ENCODE measurements at places on chromosomes 16 and 17. TPM values are rescaled to one million over a fixed set of nuclear protein-coding genes. Genes with fewer than 3 reads are reported as not detected.
A peak's percentile ranks its signal among the peaks of the same experiment; 100 is the strongest.

Gene ZFP90
- total RNA-seq, result 50.4 TPM

Gene OR2C1
- total RNA-seq, result not detected

- DNase-seq, result no peak
These were observed 5.1 kb downstream of the KSR1 start for GRCh38 chr17:27461192-27461859.

- DNase-seq, result no peak
These were observed 25.2 kb upstream of the TNS4 start for GRCh38 chr17:40526668-40527067.

DNA sequence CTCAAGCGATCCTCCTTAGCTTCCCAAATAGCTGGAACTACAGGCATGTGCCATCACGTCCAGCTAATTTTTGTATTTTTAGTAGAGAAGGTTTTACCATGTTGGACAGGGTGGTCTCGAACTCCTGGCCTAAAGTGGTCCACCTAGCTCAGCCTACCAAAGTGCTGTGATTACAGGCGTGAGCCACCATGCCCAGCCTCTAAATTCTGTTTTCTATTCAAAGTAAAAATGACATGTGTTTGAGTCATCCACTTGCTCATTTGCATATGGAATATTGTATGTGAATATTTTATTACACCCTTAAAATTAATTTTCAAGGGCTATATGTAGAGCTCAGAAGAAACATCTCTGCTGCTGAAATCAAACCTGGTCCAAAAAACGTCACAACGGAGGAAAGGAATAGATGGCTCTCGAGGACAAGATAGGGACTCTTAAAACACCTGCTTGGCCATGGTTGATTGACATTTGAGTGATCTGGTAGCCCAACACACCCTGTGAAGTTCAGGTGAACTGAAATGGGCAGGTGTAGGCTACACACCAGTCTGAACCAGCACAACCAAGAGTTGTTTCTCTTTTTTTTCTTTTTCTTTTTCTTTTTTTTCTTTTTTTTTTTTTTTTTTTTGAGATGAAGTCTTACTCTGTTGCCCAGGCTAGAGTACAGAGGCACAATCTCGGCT, 51.1 kb downstream of the SF3B3 start:
- DNase-seq, result no peak

DNA sequence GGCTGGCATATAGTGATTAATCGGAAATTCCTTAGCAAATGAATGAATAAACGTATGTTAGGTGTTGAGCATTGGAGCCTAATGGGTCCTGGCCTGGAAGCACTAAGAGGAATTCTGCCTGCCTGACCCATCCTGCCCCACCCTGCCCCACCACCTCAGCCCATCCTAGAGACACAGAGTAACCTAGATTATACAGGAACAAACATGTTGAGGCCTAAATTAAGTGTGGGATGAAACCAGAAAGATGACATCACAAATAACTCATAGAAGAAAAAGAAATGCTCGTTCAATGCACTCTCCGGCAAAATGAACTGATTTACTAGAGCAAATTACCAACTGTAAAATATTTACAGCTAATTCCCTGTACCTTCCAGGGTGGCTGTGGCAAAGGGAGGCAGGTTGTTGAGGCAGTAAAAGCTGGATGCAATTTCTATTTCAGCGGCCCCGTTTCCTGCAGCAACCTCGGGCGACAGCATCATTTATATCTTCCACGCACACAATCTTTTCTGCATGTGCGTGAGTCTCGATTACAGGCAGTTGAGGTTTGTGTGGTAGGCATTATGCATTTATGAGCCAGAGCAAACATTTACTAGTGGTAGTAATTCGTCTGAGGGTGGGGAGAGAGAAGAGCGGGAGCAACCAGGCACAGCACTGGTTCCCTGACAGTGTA, 417.2 kb downstream of the HS3ST4 start:
- no peak for DNase-seq

- DNase-seq, result no peak
These were observed 10.8 kb downstream of the CHD9 start for GRCh38 chr16:53065461-53066061.

DNA sequence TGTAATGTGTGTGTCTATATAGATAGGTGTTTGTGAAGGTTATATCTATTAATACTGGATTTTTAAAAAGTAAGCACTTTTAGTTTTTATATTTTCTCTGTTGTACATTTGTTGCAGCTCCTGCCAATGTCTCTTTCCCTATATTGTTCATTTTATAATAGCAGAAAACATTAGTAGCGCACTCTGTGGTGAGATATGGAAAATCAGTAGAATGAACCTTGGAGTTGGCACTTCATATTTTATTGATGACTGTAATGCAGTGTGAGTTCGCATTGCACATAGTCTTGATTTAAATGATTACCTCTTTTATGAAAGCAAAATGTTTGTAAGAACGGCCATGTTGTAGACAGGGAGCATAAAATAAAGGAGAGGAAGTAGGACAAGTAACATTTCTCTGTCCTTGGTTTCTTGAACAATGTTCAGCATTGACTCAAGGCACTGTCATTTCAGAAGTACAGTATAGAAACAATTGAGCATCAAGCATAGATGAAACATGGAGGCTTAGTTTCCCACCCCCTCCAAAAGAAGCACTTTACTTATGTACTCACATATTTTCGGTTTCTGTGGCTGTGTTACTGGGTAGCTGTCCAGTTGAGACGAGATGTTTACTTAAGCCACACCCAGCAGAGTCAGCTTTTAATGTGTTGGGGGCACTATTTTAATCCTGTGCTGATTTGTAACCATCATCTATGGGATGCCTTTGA, 74.0 kb downstream of the TANC2 start:
- DNase-seq, result peak; percentile 68

DNA sequence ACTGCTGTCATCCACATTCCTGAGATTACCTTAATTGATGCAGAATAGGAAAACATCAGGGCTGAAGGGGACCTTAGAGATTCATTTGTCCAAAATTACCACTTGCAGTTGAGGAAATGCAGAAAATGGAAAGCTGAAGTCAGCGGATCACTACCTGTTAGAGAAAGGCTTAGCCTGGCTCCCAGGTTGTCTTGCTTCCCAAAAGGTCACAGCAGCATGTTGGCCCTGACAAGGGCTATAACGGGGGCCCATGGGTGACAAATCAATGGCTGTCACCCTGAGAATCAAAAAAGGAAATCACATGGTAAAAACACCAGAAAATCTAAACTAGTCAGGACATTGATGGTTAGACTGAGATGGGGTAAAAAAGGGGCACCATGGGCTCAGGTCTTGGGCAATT, 51.7 kb downstream of the HLF start:
- DNase-seq, result no peak

DNA sequence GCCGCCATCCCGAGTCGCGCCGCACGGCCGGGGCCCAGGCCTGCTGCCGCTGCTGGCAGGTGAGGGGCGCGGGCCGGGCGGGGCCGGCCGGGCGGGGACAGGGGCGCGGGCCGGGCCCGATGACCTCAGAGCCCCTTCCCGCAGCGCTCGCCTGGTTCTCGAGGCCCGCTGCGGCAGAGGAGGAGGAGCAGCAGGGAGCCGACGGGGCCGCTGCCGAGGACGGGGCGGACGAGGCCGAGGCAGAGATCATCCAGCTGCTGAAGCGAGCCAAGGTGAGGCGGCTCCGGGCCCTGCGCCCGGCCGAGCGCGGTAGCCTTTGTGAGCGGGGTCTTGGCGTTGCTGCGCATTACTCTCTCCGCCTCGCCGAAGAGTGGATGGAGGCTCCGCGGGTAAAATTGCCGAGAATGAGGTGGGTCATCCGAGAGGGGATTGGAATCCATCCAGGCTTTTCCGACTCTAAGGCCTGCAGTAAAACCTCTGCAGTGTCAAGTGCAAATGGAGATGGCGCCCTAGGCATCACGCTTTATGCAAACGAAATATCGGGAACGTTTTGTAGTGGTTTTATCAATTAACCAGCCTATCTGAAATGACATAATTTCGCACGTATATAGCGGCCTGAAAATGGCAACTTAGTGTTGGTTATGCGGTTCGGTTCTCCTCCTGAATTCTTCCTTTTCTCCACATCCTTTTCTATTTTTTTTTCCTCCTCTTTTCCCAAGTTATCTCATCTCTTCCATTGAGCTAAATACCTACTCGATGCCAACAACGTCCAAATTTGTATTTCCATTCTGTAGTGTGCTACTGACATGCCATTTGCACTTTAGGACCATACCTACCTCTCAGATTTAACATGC, 577 bp downstream of the TTC19 start:
- peak; percentile 29 for DNase-seq
